ENCODE measurements at places on chromosomes 3 and 15.

DNA sequence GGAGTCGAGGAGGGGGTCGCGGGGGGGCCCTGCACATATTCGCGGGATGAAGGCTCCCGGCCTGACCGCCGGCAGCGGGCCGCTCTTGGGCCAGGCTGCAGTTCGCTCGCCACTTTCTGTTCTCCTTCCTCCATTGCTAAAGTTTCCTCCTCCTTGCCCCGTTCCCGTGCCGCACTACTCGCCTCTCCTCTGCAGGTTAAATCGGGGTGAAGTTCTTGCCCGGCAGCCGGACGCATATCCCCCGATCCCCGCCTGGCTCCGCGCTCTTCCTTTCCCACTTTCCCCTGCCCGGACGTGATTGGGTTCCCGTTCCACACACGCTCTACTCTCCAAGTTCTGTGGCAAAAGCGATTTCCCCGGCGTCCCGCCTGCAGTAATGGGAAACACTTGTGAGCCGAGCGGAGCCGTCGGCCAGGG is 556 bp downstream of the CRYBG3 start:
- DNase-seq = no peak

DNA sequence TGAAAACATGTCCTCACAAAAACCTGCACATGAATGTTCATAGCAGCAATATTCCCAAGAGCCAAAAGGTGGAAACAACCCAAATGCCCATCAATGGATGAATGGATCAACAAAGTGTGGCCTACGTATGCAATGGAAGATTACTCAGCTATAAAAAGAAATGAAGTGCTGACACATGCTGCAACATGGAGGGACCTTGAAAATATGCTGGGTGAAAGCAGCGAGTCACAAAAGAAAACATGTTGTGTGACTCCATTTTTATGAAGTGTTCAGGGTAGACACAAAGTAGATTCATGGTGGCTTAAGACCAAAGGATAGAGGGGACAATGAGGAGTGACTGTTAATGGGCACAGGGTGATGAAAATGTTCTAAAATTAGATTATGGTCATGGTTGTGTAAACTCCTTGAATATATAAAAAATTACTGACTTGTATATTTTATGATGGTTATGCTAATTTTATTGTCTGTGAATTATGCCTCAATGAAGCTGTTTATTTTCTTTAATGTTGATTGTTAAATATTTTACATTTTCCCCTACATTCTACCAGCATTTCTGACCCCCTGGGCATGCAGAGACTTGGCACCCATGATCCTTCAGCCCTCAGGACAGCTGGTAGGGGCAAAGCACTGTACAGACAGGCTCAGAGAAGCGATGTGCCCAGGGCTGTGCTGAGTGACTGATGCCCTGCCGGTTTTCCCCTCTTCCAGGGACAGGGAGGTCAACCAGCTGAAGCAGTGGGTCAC is 37.8 kb downstream of the CFAP100 start:
- DNase-seq = no peak

DNA sequence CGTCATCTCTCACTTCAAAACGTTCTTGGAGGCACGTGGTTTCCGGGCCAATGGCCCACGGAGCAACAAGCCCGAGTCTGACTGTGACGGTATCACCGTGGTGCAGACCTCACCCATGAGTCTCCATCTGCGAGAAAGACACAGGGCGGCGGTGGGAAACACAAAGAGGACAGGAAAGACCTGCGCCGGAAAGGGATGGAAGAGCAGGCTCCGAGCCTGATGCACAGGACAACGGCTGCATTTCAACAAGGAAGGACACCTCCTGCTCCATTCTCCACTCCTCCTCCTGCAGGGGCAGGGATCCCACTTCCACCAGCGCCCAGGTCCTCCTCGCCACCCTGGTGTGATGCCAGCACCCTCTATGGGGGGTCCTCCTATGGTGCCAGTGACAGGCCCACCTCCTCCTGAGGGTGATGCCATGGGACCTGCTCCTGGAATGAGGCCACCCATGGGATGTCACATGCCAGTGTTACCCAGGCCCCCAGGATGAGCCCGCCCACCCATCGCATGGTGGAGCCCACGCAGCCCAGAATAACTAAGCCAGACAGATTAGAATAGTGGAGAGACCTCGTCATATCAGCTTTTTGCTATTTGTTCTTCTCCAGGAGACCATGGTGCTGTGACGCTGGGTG is 73.0 kb upstream of the PCSK6 start:
- DNase-seq = no peak

DNA sequence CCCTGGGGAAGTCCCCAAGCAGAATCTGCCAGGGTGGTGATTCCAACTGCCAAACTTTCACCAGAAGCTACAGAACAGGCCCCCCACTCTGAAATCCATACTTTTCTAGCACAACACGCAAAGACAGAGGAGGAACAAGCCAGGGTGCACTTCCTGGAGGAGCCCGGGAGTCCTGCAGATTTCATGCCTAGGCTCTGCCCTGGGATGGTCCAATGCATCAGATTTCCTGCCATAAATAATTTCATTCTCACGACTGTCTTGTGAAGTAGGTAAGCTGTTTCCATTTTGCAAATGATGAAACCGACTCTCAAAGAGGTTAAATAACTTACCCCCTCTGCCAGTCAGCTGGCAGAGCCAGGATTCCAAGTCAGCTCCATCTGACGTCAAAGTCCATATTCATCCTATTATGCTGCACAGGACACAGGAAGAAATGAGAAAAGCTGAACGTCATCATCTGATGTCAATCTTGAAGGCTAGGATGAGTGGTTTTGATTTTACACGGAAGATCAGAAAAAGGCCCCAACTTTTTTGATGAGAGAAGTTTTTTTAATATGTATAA is 134.8 kb upstream of the IGF1R start:
- DNase-seq = no peak

GRCh38 chr15:67826717-67827561 is 1.6 kb downstream of the SKOR1 start:
- DNase-seq = no peak

- no peak for DNase-seq
Observed at GRCh38 chr3:69272556-69272955, 113.3 kb downstream of the FRMD4B start.

DNA sequence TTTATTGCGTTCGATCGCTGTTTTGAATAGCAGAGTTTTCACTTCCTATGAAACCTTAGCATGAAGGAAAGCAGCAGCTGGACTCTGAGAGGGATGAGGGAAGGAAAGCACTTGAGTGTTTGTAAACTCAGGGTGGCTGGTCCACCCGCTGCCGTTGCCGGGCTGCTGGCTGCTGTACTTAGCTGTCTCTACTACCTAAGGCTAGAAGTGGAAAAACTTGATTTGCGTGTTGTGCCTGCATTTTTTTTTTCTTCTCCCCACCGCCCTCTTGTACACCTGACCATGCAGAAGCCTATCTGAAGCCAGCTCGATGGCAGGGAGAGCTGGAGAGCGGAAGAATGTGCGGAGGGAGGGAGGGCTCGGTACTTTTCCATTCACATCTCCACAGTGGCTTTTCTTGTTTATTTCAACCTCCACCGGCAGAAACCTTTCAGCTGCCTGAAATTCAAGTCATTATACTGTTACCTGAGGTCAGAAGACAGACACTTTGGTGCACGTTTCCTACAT is 4.8 kb upstream of the BCL6 start:
- DNase-seq = no peak

DNA sequence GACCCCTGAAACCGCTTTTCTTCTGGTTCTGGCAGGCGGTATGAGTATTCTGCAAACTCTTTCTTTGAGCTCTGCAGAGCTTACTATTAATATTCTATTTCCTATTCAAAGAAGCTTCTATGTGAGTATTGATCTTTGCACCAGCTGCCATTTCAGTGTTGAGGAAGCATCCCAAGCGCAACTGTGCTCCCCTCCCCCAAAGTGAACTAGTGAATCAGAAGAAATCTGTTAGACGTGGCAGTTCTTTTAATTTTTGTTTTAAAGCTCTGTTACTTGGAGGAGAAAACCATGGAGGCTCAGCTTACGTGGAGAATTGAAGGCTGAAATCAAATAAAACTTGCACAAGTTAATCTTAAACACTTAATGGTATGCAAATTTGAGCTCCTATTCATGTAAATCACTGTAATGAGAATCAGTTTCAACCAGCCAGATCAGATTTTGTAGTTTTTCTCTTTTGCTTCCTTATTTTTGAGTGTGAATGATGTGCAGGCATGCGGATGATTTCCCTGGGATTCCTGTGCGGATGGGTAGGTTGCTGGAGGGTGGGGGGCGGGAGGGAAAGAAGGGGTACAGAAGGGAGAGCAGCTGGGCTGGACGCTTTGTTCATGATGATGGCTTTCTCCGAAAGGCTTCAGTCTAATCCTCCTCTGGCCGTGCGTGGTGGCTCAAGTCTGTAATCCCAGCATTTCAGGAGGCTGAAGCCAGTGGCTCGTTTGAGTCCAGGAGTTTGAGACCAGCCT is 16.1 kb upstream of the AGBL1 start:
- no peak for DNase-seq

DNA sequence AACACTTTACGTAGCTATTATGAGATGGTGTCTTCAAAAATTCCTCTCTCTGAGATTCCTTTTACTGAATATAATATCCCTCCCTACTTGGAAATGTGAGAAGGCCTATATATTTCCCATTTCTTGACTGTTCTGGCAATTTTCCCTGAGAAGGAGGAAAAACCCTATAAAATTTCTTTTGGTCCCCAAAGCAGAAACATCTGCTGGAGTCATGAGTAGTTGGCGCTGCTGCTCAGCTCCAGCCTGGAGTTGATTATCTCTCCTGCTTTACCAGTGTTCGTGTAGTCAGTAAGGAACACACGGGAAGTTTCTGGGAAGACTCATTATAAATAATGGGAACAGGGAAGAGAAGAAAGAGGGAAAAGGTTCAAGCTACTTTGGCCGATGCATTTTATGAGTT is 680.1 kb downstream of the EPHA3 start:
- DNase-seq = no peak

DNA sequence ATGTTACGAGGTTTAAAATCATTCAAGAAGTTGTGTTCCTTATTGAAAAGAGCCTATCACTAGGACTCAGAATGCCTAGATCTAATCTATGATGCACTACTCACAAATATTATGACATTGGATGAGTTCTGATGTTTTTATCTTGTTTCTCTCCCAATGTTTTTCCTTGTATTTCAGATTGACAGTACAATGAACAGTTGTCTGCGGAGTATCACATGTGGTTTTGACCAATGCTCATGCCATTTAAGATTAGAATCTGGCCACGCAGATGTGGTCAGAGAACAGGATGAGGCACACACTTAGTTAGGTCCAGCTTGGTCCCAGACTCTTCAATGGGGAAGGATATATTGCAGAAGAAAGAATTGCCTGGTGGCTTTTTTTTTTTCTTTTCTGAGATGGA is 25.6 kb upstream of the CCDC50 start:
- DNase-seq = no peak

DNA sequence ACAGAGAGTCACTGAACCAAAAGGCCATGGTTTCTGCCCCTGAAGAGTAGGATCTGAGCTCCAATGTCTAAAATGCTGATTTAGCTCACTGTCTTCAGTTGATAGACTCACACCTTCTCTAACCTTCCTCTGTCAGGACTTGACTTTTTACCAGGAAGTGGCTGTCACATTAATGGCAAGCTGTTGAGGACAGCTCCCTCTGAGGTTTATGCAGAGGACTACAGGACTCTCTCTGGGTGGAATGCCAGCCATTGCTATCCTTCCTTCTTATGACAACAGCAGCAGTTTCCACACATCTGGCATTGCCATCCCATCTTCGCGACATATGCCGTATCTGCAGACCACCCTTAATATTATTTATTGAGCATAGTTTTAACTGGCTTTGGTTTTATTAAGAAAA is 103.8 kb upstream of the PRICKLE2 start:
- DNase-seq = no peak

DNA sequence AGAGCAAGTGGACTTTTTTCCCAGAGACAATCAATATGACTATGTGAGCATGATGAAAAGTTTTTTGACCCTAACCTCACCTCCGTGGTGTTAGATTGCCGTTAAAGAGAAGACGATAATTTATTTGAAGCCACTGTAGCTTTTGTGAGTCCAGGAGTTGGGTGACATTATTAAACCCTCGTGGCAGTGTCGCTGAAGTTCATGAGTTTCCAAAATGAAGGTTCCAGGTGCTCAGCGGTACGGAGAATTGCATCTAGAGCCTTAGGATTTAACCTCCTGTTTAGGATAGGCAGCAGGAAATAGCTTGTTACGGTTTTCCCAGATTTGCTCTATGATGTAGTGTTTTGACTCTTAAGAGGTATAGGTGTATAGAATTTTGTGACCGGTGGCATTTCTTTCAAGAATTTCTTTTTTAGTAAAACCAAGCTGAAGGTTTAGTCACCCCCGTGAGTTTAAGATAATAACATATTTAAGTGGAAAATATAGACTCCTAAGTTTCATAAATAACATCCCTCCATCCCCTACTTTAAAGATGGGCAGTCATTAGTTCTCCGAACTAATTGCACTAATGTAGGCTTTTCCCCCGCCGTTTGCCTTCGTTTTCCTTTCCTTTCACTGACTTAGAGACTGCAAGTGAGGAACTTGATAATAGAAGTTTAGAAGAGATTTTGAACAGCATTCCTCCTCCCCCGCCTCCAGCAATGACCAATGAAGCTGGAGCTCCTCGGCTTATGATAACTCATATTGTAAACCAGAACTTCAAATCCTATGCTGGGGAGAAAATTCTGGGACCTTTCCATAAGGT is 2.0 kb downstream of the SMC4 start:
- no peak for DNase-seq

GRCh38 chr3:114803042-114803695 is 343.9 kb downstream of the ZBTB20 start:
- DNase-seq = no peak

GRCh38 chr15:52114261-52115055 is 1.9 kb upstream of the BCL2L10 start:
- DNase-seq = no peak

DNA sequence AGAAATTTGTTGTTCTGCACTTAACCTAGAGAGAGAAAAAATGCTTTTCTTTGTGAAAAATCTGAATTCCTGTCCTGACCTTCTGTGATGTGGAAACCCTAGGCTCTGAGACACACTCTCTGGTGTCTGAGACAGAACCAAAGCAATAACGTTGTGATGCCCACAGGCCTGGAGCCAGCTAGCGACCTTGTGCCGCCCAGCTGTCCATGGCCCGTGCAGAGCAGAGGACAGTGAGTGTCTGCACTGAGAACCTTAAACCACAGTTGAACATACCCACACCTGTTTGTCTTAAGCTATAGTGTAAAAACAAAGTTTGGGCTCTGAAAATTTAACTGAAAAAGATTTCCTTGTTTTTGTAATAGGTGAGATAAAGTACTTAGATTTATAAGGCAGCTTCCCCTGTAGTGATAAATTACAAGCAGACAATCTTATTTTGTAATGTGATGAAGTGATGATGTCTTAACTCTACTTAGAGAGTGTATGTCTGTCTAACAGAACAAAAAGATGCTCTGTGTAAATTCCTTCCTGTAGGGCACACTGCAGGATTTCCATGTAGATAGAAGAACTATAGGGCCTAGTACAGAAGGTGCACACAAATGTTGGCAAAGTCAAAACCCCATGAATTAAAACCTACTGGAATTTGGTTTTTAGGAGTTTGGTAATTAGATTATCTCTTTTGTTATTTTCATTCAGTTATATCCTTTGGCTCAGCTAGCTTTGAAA is 62.7 kb downstream of the SNRK start:
- DNase-seq = no peak
